ENCODE measurements at places on chromosomes 11 and 22.
A peak's percentile ranks its signal among the peaks of the same experiment; 100 is the strongest.

DNA sequence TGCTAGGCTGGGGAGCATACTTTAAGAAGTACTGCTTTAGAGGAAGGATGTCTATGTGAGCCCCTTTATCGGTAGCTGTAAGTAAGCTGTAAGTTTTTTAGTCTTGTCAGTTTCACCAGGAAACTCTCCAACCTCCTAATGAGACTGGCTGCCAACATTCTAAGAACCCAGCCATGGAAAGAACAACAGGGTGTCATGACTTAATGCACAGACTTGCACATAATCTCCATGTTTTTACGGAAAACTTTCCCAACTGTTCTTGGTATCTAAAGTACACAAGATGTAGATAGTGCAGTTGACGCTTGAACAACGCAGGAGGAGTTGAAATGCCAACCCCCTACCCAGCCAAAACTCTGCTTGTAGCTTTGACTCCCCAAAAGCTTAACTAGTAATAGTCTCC is 9.0 kb downstream of the OR8A1 start:
- no peak for DNase-seq

DNA sequence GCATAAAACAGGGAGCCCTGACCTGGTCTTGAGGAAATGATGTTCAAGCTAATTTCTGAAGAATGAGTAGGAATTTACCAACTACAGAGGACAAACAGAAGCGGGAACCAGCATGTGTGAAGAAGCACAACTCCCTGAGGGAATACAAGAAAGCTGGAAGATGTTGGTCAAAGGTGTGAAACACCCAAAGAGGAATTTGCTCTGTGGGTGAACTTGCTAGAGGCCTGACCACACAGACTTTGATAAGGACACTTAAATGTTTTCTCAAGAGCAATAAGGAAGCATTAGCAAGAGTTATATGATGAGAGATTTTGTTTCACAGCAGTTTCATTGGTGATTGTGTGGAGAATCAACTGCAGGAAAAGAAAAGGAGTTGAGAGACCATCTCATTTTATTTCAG is 17.6 kb downstream of the SLC5A12 start:
- DNase-seq = no peak

DNA sequence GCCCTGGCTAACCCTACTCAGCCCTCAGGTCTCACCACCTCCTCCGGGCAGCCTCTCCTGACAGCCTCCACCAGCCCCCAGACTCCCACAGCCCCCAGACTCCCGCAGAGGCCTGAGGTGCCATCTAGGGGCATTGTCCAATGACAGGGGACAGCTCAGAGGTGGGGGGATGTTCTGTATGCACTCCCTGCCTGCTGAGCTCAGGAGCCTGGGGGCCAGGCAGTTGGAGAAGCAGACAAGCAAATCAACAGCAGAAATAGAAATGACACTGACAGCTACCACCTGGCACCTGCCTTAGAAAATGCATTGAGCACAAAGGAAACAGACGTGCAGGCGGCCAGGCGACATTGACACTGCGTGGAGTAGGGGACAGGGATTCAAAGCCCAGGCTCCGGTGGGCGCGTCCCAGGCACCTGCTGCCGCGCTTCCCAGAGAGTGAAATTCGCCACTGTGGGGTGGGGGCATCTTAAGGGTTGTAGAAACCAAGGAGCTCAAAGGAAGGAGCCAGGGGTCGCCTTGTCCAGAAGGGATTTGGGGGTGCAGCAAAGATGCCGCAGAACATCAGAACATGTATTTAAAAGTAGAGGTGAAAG is 22.5 kb upstream of the WNT7B start:
- no peak for DNase-seq

DNA sequence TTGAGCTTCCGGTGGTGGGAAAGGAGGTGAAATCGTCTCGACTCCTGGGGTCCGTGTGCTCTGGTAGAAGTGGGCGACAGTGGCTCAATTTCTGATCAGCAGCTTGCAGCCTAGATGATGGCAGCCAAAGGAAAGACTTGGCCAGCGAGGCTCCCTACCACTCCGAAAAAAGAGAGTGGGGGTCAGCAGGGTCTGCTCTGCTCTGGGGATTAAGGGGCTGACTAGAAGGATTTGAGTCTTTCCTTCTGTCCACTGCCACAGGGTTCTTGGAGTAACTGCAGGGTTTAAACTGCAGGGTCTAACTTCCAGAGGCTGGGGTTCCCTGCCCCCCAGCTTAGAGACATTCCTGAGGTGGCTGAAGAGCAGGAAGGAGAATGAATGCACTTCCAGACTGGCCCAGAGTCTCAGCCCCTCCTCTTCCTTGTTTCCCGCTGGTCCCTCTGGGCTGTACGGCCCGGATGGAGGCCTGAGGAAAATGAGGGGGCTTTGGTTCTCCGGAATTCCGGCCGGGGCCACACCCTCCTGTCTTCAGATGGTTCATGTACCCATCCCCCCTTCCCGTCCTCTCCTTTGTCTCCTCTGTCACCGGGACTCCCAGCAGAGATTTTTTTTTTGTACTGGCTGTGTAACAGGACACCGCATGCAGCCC is 907 bp downstream of the SERPINH1 start:
- no peak for DNase-seq

DNA sequence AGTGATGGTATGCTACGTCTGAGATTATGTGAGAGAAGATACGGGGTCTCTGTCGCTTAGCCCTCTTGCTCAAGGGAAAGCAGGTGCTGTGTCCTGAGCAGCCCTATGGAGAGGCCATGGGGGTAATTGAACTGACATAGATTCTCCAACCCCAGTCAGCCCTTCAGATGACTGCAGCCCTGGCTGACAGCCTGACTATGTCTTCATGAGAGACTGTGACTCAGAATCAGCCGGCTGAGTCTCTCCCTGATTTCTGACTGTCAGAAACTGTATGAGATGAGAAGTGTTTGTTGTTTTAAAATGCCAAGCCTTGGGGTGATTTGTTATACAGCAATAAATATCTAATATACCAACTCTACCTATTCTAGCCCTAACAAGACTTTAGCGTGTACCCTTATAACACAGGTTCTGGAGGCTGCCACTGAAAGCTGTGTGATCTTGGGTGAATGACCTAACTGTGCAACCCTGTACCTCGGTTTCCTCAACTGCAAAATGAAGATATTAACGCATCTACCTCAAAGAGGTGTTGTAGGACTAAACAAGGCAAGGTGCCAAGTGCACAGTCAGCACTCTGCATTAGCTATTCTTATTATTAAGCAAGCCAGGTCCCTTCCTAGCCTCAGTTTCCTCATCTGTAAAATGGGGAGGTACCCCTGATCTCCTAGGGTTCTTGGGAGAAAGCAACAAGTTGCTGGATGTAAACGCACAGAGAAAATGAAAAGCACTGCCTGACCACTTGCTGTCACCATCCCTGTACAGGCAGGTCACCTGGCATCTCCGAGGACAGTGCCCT is 24.9 kb downstream of the SLC43A1 start:
- no peak for DNase-seq

DNA sequence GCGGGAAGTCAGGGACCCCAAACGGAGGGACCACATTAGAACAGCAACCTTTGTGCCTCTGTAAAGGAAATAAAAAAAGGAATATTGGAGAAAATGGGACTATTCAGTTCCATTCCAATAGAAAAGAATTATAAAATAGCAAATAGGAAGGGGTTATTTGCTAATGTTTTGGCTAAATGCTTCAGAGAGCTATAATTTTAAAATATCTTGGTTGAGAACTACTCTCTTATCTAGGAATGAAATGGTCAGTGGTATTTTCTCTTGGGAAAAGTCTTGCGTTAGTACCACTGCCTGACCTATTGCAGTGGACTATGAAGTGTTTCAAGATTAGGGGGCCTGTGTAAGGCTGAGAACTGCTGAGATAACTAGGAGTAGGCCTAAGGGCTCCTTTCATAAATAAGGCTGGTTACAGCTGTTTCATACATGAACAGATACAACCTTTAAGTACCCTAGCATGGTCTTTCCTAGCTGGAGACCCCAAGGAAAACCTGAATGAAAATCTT is 6.9 kb upstream of the WEE1 start:
- DNase-seq = no peak

GRCh38 chr11:107526197-107526596 is 39.3 kb downstream of the ALKBH8 start:
- no peak for DNase-seq

- DNase-seq = peak; percentile 12
Observed at GRCh38 chr11:6746086-6746618, 25.6 kb downstream of the OR2AG2 start.

All from activated CD4-positive, CD25-positive, alpha-beta regulatory T cell (primary cell).